ENCODE measurements at places on chromosomes 7 and 10.

DNA sequence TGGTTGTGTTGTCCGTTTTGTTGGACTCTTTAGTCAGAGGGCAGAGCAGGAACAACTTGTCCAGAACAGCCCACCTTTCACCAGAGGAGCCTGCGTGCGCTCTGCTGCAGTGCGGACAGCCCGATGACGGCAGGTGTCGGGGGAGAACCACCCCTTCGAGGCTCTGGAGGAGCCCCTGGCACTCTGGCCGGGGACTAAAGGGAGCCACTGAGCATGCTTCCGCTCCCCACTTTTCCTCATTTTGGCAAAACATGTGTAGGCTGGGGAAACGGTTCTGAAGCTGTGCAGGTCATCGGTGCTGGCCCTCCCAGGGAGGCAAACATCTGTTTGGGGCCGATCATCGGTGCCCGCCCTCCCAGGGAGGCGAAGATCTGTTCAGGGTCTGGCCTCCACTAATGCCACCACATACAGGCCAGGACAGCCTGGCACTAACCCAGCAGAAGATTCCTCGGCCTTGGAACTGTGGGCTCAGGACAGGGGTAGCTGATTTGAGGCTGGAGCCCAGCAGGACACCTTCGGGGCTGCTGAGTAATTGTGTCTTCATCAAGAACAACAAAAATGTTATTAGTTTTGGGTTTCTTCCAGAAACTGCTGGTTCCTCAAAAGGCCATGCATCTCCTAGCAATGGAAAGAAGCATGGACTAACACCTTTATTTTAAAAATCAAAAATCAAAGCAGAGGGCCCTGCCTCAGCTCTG, 124.4 kb upstream of the TCERG1L start:
- no peak for DNase-seq

DNA sequence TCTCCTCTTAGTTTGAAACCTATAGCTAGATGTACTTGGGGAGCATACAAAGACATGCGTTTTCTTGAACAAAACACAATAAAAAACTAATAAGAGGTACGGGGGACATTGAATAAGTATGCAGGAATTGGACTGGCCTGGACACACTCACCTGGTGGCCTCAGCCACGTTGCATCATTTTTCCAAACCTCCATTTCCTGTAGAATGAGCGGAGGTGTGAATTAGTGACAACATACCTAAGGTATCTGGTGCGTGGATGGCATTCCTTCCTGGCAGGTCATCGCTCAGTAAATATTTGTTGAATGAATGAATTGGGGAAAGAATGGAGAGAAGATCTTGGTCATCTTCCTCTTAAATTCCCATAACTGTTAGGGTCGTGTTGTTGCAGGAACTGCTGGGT, 103.2 kb upstream of the CTBP2 start:
- no peak for DNase-seq

GRCh38 chr7:84336766-84337165, 142.2 kb upstream of the SEMA3A start:
- DNase-seq, result no peak

- DNase-seq, result no peak
These were observed 157.3 kb downstream of the TMEM178B start for GRCh38 chr7:141231018-141231792.

DNA sequence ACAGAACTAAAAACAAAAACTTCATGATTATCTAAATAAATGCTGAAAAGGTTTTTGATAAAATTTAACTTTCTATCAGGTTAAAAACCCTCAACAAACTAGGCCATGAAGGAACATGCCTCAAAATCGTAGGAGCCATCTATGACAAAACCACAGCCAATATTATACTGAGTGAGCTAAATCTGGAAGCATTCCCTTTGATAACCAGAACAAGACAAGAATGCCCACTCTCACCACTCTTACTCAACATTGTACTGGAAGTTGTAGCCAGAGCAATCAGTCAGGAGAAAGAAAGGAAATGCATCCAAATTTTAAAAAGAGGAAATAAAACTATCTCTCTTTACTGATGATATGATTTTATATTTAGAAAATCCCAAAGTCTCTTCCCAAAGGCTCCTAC, 228.7 kb downstream of the CHRM2 start:
- no peak for DNase-seq

- no peak for DNase-seq
These were observed 34.1 kb downstream of the CHST3 start for GRCh38 chr10:71998119-71998839.

GRCh38 chr7:55524558-55525310, 47.6 kb downstream of the VOPP1 start:
- no peak for DNase-seq

DNA sequence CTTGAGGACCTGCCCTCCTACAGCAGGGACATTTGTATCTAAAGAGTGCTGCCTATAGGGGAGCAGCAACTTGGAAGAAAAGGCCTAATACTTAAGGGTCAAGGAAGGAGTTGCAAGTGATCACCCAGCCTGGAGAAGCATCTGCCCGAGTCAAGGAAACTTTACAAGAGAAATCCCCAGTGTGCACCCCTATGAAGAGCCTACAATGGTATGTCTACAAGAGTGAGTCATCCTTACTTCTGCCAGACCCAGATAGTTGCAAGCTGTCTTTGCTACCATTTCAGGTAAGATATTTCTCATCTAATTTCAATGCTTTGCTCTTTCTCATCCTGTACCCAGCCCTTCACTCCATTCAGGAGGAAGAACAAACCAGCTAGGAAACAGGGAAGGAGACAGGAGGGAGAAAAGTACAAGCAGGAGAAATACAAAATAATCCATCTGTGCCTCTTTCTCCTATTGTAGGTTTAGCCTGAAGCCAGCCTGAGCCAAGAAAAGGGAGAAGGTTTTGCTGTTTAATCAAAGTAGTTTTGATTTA, 34.4 kb upstream of the AGR3 start:
- DNase-seq, result no peak

DNA sequence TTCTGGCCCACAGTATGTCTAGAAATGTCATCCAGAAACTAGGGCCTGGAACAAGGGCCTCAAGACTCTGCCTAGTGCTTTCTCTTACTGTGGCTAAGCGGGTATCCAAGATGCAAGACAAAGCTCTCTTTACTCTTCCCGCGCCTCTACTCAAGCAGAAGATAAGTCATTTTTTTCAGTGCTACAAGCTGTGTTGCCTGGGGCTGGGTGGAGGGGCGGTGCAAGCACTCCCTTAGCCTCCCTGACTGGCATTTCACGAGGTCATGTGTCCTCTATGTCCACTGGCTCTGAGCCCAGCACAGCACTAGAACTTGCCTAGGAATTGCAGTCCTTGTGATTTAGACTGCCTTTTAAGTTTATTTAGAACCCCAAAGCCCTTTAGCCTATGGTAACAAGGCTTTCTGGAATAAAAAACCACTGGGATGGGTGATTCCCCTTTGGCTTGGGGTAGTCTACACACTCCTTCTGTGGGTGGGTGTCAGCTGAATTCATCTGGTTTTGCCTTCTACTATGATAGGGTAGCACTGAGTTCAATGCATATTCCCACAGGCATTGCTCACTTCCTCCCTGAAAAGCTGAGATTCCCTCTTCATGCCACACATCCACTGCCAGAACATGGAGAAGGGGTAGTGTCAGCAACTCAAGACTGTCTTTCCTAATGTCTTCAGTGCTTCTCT, 371.8 kb upstream of the KCND2 start:
- DNase-seq, result no peak

DNA sequence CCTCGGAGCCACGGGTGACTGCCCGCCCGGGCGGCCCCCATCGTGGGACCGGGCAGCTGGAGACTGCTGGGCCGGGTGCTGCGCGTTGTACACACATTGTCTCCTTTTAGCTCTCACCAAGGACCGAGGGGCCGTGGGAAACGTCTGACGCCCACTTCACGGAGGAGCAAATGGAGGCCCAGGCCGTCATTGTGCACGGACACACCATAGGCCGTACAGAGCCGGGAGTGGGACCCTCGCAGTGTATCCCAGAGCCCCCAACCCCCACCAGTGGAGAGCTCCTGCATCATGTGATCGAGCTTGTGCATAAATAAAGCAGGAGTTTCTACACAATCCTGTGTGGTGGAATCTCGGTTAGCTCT, 722 bp downstream of the DENND10 start:
- DNase-seq, result no peak

DNA sequence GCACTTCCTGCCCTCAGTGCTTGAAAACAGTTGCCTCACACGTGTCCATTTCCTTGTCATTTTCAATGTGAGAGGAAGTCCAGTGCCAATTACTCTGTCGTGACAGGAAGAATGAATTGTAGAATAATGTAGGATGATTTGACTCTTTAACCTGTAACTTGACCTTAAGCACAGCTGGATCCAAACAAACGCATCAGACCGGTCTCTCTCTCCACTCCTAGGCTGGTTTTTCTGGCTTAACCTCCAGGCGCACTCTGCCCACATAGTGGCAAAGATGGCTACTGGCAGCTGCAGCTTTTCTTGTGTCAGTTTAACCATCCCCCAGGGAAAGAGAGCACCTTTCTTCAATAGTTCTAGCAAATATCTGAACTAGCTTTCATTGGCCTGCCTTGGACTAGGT, 29.4 kb upstream of the PNLIPRP3 start:
- no peak for DNase-seq

DNA sequence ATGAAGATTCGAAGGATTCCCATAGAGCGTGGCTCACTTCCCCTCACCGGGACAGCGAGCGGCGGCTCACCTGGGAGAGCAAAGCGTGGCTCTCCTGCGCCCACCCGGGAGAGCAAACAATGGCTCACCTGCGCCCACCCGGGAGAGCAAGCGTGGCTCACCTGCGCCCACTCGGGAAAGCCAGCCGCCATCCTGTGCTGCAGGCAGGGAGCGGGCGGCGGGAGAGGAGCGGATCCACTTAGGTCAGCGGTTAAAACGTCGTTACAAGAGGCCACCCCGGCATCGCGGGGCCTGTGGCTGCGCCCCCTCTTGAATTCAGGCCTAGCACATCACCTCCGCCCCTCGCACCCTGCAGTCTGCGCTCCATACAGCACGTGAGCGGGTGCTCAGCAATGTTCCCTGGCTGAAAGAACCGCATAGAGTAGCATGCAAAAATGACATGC, 461 bp upstream of the FIGNL1 start:
- no peak for DNase-seq

- no peak for DNase-seq
These were observed 15.0 kb upstream of the CADPS2 start for GRCh38 chr7:122901250-122901649.

GRCh38 chr7:55563596-55564325, 8.5 kb downstream of the VOPP1 start:
- no peak for DNase-seq

DNA sequence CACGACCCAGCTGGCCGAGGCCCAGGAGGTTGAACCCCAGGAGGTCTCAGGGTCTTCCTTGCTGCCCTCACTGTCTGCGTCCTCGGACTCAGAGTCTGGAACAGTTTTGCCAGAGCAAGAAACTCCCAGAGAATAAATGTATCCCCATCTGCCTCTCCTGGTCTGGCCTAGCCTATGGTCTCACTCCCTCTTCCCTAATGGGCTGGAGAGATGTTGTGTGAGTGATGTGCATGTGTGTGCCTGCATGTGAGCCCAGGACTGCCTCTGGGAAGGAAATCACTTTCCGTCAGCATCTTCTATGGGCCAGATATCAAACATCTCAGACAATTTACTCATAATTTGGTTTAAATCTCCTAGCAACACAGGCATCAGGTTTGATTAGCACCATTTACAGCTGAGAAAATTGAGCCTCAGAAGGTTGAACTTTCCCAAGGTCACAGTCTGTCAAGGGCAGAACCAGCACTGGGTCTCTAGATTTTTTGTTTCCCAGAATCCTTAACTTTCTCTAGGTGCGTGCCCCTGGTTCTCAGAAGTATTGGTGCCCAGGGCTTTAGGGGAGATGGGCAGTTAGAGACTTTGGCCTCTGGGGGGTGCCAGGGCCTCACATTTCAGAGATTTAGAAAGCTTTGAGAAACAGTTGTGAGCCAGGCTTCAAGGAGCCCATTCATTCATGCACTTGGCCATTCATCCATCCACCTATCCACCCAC, 4.9 kb downstream of the TMEM270 start:
- DNase-seq, result no peak

- DNase-seq, result no peak
These were observed 23.9 kb downstream of the KIN start for GRCh38 chr10:7763929-7764328.

GRCh38 chr10:12699258-12699700, 302.2 kb downstream of the CCDC3 start:
- DNase-seq, result no peak

GRCh38 chr10:117944676-117945447, 101.9 kb downstream of the RAB11FIP2 start:
- DNase-seq, result no peak

GRCh38 chr10:120835603-120836002, 15.6 kb upstream of the WDR11 start:
- no peak for DNase-seq

DNA sequence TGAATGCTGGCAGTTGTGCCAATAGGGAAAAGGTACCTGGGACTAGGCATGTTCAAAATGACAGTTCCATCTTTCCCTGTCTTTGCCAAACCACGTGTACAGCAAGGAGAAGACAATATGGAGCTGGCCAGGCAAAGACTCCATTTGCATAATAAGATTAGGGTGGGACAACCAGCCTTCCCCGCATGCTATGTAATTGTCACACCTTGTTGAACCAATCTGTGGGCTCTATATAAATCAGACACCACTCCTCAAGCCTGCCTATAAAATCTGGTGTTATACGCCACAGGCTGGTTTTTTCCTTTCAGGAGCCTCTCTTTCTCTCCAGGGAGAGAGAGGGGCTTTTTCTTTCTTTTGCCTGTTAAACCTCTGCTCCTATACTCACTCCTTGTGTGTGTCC, 11.0 kb upstream of the NUB1 start:
- no peak for DNase-seq

DNA sequence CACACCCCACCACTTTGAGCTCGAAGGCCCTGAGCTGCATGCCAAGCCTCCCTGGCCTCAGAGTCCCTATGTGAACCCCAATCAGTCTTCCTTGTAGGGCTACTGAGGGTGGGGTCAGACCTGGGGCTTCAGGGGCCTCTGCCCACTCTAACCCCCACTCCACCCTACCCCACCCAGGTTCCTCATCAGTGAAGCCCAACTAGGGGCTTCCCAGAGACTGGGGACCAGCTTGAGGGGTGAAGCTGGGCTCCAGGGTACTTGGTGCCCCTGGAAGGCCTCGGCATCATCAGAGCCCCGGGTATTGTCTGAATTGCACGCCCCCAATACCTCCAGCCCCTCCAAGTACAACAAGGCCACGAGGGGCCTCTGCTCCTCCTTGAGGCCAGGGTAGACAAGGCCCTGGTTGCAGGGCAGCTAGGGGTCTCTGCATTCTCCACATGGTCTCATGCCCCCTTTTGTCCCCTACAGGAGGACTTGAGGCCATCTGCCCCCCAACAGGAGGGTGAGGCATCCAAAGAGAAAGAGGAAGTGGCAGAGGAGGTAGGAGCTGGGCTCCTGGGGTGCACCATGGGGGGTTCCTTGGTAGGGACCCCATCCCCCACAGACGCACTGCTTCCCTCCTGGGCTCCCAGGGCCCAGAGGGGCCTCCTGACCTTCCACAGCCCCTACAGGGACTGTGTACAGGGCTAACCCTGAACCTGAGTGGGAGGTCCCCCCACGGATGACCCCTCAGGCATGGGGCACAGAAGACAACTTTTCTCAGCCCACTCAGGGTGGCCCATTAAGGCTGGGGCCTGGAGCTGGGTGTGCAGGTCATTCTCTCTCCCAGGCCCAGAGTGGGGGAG, 4.0 kb downstream of the SNCG start:
- DNase-seq, result no peak

- DNase-seq, result no peak
These were observed 919.4 kb upstream of the LRRTM3 start for GRCh38 chr10:66006411-66006810.

GRCh38 chr10:21208666-21209316, 311.7 kb upstream of the NEBL start:
- DNase-seq, result no peak

GRCh38 chr7:97275475-97275874, 158.0 kb downstream of the SDHAF3 start:
- DNase-seq, result no peak

- no peak for DNase-seq
These were observed 14.5 kb downstream of the CFAP46 start for GRCh38 chr10:132927824-132928223.

Data from stimulated activated CD4-positive, alpha-beta T cell treated with anti-CD3 and anti-CD28 coated beads, Interleukin-1b, Interleukin-23, amount 100 ng/mL, for 1 hour (primary cell).